ENCODE measurements at places on chromosomes 1 and 21. TPM values are rescaled to one million over a fixed set of nuclear protein-coding genes. Genes with fewer than 3 reads are reported as not detected.

DNA sequence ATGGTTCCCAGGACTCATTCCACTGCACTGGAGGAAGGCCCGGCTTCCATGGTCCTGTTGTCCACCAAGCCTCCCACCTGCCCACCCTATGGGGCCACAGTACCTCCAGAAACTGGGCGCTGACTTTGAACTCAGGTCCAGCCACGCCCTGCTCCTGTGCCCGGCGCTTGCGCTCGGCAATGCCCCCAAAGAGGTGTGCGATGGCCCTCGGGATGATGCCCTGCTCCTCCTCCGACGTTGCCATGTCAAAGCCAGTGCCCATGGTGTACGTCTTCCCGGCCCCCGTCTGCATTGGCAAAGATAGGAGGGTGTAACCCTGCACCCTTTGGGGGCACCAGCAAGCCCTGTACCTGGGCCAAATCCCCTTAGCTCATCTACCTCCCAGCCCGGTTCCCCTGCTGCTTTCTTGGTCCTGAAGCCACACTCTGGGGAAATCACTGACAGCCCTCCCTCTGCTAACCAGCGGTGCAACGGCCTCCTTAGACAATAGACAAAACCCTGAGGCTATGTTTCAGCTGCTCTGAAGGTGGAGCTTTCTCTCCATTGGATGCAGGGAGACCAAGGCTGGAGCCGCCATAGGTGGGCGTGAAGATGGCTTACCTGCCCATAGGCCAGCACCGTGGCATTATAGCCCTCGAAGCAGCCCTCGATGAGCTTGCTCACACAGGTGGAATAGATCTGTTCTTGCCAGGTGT, 14.7 kb downstream of the KIF21B start:
- no peak for DNase-seq
- no peaks in the 10 kb centered on the region for H3K27me3 ChIP-seq
- no peak overlapping the region for H3K4me3 ChIP-seq
- no peak overlapping the region for H3K27ac ChIP-seq

DNA sequence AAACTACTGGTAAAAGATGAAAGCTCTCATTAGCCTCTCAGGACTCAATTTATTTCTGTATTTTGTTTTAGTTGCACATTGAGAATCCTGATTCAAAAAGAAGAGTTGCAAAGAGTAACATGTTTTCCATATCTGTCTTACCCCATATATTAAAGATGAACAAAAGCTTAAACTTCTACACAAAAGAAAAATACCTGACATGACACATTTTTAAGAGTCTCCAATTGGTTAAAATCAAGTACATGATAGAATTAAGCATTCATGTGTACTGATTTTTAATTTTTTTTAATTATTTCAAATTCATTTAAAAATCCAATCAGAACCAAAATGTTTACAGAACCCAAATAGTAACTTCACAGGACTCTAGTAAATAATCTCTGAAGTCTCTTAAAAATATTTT, 72.0 kb downstream of the FOXJ3 start:
- no peak overlapping the region for H3K4me3 ChIP-seq
- no peak overlapping the region for H3K27ac ChIP-seq
- H3K27me3 ChIP-seq = no peaks in the 10 kb centered on the region
- H3K36me3 ChIP-seq = no peaks in the 10 kb centered on the region

DNA sequence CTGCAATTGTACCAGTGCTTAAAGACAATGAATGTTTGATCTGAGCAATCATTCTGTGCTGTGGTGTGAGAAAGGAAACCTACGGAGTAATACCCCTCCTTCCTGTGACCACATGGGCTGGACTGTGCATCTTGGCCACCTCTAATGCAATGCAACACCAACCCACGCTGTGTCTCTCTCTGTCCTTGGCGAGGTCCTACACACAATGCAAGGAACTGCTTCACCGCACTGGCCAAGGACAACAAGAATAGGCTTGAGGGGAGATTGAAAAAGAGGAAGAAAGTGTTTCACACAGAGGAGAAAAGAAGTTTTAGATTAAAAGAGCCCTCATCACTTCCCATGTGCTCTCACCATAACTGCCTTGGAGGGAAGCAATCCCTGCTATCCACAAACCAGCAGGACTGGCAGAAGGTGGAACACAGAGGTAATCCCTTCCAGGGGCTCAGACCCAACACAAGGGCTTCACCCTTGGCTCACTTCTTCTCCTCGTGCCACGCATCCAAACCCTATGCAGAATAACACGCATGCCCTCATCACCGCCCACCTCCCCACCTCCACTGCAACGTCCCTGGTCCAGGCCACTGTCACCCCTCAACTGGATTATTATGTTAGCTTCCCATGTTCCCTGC, 112.5 kb upstream of the ERG start:
- no peaks in the 10 kb centered on the region for H3K27me3 ChIP-seq
- H3K4me1 ChIP-seq = no peaks in the 10 kb centered on the region
- DNase-seq = no peak
- H3K4me3 ChIP-seq = no peak overlapping the region

DNA sequence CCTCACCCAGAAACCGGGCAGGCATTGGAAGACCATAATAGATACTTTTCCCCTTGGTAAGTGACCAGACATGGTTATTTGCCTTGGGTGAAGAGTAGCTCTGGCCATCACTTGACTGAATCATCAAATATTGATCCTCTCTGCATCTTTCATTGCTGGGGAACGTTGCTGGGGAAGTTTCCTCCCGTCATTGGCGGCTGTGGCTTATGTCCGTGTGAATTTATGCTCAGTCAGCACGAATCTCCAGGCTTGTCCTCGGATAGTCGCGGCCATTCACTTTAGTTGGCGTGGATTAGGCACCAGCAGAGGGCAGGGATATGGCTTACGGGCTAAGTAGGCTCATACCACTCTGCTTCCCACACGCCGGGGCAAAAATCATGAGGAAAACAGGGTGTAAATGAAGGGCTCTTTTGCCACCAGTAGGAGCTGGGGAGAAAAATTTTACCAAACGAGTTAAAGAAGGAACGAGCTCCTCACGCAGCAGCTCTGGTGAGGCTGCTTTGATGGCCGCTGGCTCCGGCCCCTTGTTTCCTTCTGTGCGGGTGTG, 473.4 kb downstream of the CAMTA1 start:
- no peak overlapping the region for H3K27ac ChIP-seq
- H3K4me3 ChIP-seq = no peak overlapping the region
- H3K4me1 ChIP-seq = no peaks in the 10 kb centered on the region
- no peak for DNase-seq
- no peaks in the 10 kb centered on the region for H3K36me3 ChIP-seq

Gene HSPB7
- 1.4 TPM for total RNA-seq

Gene SH2D1B
- 0.17 TPM for total RNA-seq

Data from right lobe of liver (tissue), 6 donors.